Lower leg skin (tissue), 4 donors: ENCODE measurements at places on chromosomes 13 and 19. TPM values are rescaled to one million over a fixed set of nuclear protein-coding genes. Genes with fewer than 3 reads are reported as not detected.

- no peak for DNase-seq
Observed at GRCh38 chr13:95607366-95607765, 37.1 kb downstream of the DZIP1 start.

DNA sequence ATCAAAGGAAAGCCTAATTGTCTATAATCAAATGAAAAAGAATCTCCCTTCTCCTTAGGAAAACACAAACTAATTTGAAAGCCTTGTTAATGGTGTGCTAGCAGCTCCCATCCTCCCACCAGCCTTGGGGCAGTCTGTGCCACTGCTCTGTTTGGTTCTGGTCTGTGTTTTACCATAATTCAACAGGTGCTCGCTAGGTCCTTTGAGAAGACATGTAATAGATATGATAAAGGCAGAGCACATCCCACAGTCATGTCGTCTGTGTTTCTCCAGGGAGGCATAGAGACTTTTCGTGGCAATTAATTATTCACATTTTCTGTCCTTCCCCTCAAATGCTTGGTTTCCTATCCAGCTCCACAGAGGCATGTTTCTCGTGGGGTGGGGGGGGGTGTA is 23.8 kb downstream of the FAM124A start:
- no peak for DNase-seq

PLIN5 gene
- total RNA-seq, result 1.0 TPM

GRCh38 chr13:111114362-111115060 is 599 bp upstream of the ARHGEF7 start:
- DNase-seq, result peak; percentile 40

ZNF20 gene
- total RNA-seq, result 4.2 TPM

HIF3A gene
- 12.6 TPM for total RNA-seq

DNAAF3 gene
- total RNA-seq, result 0.71 TPM

SERTAD3 gene
- 23.7 TPM for total RNA-seq

DNA sequence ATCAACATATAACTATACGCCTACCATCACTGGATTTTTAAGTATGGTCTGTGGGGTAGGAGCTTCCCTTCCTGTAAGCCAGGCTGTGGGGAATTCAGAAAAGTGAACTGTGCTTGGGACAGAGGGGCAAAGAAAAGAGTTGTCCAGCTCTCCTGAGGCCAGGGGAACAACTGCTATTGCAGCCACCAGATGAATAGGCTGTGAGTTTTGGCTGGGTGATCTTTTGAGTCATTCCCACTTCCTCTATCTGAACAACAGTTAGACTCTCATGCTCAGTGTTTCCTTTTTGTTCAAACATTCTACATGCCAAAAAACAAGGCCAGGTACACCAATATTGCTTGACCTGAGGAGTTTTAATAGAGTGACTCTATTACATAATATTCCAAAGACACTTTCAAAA is 426.2 kb upstream of the DACH1 start:
- DNase-seq, result no peak

GRCh38 chr19:6272913-6273600 is 6.7 kb downstream of the MLLT1 start:
- DNase-seq, result no peak

DNA sequence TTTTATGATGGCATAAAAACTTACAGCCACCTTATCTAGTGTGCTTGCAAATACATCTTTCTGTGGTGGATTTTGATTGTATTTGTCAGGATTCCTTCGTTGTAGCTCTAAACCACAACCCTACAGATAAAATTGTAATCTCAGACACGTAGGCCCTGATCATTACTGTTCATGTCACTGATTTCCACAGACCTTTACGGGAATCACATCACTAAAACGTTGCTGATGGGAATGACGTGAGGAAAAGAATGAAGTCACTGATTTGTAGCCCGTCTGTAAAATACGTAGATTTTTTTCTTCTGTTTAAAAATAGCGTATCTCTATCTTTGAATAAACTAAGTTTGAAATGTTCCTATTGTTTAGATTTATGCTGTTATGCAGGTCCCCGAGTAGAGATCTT is 399.2 kb downstream of the MYO16 start:
- no peak for DNase-seq

DNA sequence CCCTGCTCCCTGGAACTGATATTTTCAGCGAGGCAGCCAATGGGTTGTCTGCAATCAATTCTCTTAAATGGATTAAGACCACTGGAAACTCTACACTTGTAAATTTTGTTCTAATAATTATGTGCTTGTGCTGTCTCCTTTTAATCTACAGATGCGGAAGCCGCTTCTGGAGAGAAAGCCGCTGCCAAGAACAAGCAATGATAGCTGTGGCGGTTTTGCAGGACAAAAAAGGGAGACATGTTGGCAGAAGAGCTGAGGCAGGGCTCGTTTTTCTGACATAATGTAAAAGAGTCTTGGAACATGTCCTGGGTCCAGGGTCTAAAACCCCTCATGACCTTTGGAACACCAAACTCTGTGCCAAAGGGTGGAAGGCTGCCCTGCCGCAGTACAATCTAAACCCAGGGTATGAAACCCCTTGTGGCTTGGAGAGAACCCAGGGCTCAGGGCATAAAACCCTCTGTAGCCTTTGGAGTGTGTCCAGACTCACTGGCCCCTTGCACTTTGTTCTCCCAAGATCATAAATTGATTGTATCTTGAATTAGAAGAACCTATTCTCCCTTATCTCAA is 12.7 kb downstream of the ZNF417 start:
- no peak for DNase-seq

DNA sequence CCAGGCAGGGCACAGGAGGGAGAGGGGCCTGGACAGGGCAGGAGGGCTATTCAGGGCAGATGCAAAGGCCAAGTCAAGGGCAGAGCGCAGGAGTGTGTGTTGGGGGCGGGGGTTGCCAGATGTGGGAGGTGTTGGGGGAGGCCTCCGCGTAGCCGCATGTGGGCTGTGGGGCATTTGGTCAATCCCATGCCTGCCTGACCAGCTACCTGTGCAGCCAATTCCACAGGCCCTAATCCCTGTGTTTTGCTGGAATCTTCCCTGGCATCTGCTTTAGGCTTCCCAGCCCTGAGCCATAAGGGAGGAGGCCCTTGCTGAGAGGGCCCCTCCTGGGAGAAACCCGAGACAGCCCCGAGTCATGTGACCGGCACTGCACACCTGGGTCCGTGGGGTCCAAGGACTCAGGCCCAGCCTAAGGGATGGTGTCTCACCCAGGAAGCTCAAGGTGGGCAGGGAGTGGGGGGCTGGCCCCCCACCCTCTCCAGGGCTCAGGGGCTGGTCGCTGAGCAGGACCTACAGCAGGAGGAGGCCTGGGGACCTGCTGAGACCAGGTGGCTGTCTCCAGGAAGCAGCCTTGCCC is 20.3 kb downstream of the RFX1 start:
- DNase-seq, result no peak

MBD3L3 gene
- not detected for total RNA-seq

LTBP4 gene
- 113 TPM for total RNA-seq

DNA sequence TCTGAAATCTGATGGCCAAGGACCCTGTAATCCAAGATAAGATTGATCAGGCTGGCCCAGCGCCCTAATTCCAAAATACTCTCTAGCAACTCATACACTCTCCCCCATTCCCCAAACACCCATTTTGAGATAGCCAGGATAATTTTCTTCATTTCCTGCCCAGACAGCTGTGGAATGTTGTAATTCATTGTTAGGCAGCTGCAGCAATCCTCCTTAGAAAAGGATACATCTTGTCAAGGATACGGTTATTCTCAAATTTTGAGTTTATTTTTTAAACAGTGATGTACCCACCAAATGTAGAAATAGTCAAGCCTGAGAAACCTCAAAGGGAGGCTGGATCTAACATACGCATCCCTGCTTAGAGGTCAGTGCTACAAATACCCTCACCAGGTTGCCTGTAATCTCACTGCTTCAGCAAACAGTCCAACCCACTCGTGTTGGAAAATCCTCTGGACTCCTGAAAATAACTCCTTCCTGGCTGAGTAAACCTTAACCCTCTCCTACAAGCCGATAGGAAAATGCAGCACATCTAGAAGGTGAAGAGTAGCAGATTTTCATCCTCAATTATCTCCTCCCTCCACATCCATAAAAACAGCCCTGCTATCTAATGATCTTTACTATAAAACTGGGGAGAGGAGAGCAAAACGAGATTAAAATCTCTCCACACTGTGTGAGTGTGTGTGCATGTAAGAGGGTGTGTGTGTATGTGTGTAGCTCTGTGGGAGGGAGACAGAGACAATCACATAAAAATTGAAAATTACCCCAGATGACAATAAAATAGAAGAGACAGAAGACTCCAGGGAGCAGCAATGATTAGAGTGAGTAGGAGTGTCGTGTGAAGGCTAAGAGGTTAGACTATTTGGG is 683.1 kb downstream of the DIAPH3 start:
- no peak for DNase-seq

DNA sequence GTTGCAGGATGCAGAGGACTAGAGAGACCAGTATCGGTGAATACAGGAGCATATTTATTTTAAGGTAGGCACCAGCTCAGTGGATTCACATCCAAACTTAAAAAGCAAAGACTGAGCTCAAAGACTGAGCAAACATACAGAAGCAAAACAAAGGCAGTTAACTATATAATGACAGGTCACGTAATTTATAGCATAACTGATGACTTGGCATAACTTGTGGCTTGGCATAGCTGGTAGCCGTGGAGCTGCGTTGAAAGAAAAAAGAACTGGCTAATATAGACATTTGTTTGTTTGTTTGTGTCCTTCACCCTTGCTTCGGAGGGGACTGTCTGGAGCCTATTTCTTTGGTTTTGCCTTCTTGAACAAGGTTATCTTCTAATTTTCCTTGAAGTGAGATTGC is 33.7 kb downstream of the ZNF493 start:
- no peak for DNase-seq

ZNF534 gene
- total RNA-seq, result 0.19 TPM
